ENCODE measurements at places on chromosomes 4 and X. TPM values are rescaled to one million over a fixed set of nuclear protein-coding genes. Genes with fewer than 3 reads are reported as not detected.

DNA sequence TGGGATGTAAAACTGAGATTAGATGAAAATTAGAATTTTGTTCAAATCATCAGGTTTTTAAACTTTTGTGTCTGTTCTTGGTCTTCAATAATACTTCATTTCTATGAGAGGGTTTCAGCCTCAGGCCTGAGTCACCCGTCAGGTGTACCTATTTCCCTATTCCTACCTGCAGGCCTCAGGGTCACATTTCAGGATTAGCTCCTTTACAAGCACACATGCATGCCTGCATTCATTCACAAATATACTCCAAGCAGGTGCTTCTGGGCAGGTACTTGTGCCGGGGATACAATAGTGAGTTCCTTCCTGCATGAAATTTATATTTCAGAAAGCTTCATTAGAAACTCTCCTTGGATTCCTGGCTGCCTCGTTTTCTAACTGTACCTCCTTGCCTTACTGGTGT lies 114.9 kb downstream of the SHISA3 start:
- no peaks in the 10 kb centered on the region for H3K27me3 ChIP-seq
- H3K27ac ChIP-seq: no peak overlapping the region
- no peak overlapping the region for H3K4me3 ChIP-seq
- DNase-seq: no peak
- H3K4me1 ChIP-seq: no peaks in the 10 kb centered on the region
- H3K36me3 ChIP-seq: no peaks in the 10 kb centered on the region

Gene NEUROG2
- not detected for total RNA-seq

- H3K27me3 ChIP-seq: no peaks in the 10 kb centered on the region
- no peaks in the 10 kb centered on the region for H3K36me3 ChIP-seq
- no peak overlapping the region for H3K4me3 ChIP-seq
- H3K27ac ChIP-seq: no peak overlapping the region
- H3K4me1 ChIP-seq: no peaks in the 10 kb centered on the region
Measured at GRCh38 chr4:46441136-46441859, 51.4 kb upstream of the GABRA2 start.

- H3K4me1 ChIP-seq: peaks cover 9% of the 10 kb centered on the region
- peak; percentile 64 for DNase-seq
- H3K27ac ChIP-seq: peak within 1 kb of the TSS; percentile 79
- H3K4me3 ChIP-seq: peak within 1 kb of the TSS; percentile 33
Measured at GRCh38 chr4:57109847-57110639, at the start of gene IGFBP7. Gene IGFBP7, minus strand, starts transcription at chr4:57110385. Its CDS starts 34 bp downstream, at chr4:57110351.

Gene PPP1R2C
- not detected for total RNA-seq

GRCh38 chr4:7374571-7374970 lies 60.2 kb downstream of the PSAPL1 start:
- no peak overlapping the region for H3K27ac ChIP-seq
- no peaks in the 10 kb centered on the region for H3K36me3 ChIP-seq
- H3K4me1 ChIP-seq: no peaks in the 10 kb centered on the region
- H3K27me3 ChIP-seq: no peaks in the 10 kb centered on the region
- H3K4me3 ChIP-seq: no peak overlapping the region

DNA sequence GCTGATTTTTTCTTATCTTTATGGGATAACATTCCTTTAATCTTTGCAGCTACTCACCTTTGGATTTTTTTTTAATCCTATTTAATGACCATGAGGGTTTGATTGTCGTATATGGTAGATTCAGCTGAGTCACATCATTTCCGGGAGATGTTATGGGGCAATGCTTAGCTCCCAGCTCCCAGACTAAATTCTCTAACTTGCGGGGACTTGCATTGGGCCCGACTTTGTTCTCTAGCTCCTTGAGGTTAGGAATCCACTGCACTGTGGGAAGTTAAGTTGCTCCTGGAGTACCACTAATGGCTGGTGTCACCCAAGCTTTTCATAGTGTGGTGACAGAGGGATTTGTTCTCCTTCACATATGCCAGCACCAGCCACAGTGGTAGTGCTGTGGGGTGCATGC lies 287.4 kb downstream of the TECRL start:
- no peaks in the 10 kb centered on the region for H3K27me3 ChIP-seq
- DNase-seq: no peak
- H3K4me3 ChIP-seq: no peak overlapping the region
- no peaks in the 10 kb centered on the region for H3K36me3 ChIP-seq
- no peak overlapping the region for H3K27ac ChIP-seq

Gene GAGE12F
- total RNA-seq: not detected

Gene TLR7
- total RNA-seq: not detected

- no peaks in the 10 kb centered on the region for H3K27me3 ChIP-seq
- DNase-seq: no peak
- no peaks in the 10 kb centered on the region for H3K36me3 ChIP-seq
Measured at GRCh38 chrX:9110808-9111207, 76.9 kb upstream of the FAM9B start.

Gene WFS1
- total RNA-seq: 18.4 TPM

Gene GAGE12J
- total RNA-seq: not detected

- no peak overlapping the region for H3K27ac ChIP-seq
- H3K4me3 ChIP-seq: no peak overlapping the region
- no peaks in the 10 kb centered on the region for H3K27me3 ChIP-seq
Measured at GRCh38 chr4:88335092-88335665, 43.5 kb upstream of the HERC6 start.

- DNase-seq: no peak
- H3K27ac ChIP-seq: no peak overlapping the region
- H3K27me3 ChIP-seq: no peaks in the 10 kb centered on the region
- H3K36me3 ChIP-seq: no peaks in the 10 kb centered on the region
- H3K4me1 ChIP-seq: no peaks in the 10 kb centered on the region
Measured at GRCh38 chr4:8350841-8351461, 81.4 kb downstream of the HTRA3 start.

Gene APELA
- not detected for total RNA-seq

- no peaks in the 10 kb centered on the region for H3K27me3 ChIP-seq
- DNase-seq: no peak
- no peak overlapping the region for H3K4me3 ChIP-seq
- H3K27ac ChIP-seq: no peak overlapping the region
Measured at GRCh38 chr4:172404676-172405075, 591.5 kb downstream of the GALNTL6 start.

GRCh38 chr4:169410839-169411770 lies 140.3 kb upstream of the SH3RF1 start:
- no peaks in the 10 kb centered on the region for H3K4me1 ChIP-seq

Gene MAGEE2
- total RNA-seq: not detected

DNA sequence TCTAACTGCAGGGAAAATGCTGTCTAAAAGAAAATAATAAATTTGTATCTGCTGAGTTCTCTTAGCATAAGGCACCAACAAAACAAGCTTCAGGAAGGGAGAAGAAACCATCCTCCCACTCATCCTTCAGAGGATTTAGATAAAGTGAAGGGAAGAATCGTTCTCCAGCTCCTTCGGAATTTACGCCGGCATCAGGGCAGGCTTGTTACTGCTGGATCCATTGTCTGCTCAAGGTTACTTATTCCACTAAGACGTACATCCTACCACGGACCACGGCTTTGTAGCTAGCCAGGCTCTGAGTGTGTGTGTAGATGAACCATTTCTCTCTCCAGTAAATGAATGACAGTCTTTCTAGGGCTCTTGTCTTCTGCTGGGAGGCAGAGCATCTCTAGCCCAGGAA lies 60.4 kb downstream of the HAND2 start:
- no peak overlapping the region for H3K27ac ChIP-seq
- no peaks in the 10 kb centered on the region for H3K36me3 ChIP-seq
- H3K4me1 ChIP-seq: no peaks in the 10 kb centered on the region
- H3K27me3 ChIP-seq: no peaks in the 10 kb centered on the region
- no peak for DNase-seq

GRCh38 chr4:117478702-117479101 lies 393.3 kb upstream of the TRAM1L1 start:
- H3K36me3 ChIP-seq: no peaks in the 10 kb centered on the region
- H3K4me3 ChIP-seq: no peak overlapping the region
- no peak for DNase-seq
- H3K27me3 ChIP-seq: no peaks in the 10 kb centered on the region

Gene SLC7A11
- total RNA-seq: 3.3 TPM

Gene PWWP3B
- total RNA-seq: 9.6 TPM

Gene GAGE10
- total RNA-seq: not detected

Gene KIT
- 4.0 TPM for total RNA-seq

Gene ADAMTS3
- total RNA-seq: 0.26 TPM

GRCh38 chrX:107324493-107325310 lies 118.3 kb downstream of the DNAAF6 start:
- H3K27ac ChIP-seq: no peak overlapping the region
- no peak for DNase-seq
- no peaks in the 10 kb centered on the region for H3K27me3 ChIP-seq
- no peaks in the 10 kb centered on the region for H3K36me3 ChIP-seq

Gene SPANXN3
- not detected for total RNA-seq

- no peaks in the 10 kb centered on the region for H3K27me3 ChIP-seq
- no peak overlapping the region for H3K4me3 ChIP-seq
- H3K27ac ChIP-seq: no peak overlapping the region
- H3K36me3 ChIP-seq: no peaks in the 10 kb centered on the region
- no peak for DNase-seq
Measured at GRCh38 chr4:136931781-136932180, 600.5 kb downstream of the PCDH18 start.

DNA sequence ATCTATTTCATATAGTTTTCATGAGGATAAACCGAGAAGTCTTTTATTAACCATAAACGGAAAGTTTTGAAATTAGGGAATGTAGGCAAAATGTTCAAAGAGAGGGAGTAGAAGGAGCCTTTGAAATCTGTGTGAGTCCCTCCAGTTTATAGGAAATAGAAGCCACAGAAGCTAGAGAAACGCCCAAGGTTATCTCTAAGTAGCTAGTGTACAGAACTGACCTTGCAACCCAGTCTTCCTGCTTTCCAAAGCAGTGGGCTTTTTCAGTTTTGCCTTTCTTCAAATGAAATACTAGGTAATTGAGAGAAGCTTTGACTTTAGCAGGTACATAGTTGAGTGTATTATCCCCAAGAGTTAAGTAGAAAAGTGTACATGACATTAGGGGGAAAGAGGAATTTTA lies 39.4 kb downstream of the STIM2 start:
- no peak overlapping the region for H3K27ac ChIP-seq
- no peak overlapping the region for H3K4me3 ChIP-seq
- no peak for DNase-seq
- no peaks in the 10 kb centered on the region for H3K27me3 ChIP-seq
- peaks cover 27% of the 10 kb centered on the region for H3K4me1 ChIP-seq

All from body of pancreas (tissue), 4 donors.